Dermis blood vessel endothelial cell (primary cell): ENCODE measurements at places on chromosomes 5 and 9. TPM values are rescaled to one million over a fixed set of nuclear protein-coding genes. Genes with fewer than 3 reads are reported as not detected.

DNA sequence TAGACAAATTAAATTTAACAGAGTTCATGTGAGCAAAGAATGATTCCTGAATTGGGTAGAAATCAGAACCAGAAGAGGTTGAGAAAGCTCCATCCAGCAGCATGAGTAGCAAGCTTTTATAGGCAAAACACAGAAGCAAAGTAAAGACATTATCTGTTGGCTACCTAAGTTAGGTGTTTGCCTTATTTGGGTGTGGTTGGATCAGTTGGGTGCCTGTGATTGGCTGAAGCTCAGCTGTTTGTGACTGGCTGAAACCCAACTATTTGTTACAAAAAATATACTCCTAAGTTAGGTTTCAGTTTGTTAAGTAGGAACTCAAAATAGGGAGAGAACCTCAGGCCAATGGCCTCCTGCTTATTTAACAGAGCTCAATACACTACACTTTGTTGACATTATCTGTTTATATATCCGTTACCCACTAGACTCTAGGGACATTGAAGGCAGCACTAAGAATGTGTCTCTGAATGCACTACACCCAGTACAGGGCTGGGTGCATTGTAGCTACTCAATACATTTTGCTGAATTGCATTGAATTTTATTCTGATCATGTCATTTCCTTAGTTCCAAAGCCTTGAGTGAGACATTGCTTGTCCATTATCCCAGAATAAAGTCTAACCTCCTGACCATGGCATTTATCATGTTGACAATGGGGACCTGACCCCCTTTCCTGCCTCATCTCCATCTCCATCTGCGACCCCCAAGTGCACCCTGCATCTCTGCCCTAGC is 98.7 kb downstream of the CCDC192 start:
- peak; percentile 60 for DNase-seq

DNA sequence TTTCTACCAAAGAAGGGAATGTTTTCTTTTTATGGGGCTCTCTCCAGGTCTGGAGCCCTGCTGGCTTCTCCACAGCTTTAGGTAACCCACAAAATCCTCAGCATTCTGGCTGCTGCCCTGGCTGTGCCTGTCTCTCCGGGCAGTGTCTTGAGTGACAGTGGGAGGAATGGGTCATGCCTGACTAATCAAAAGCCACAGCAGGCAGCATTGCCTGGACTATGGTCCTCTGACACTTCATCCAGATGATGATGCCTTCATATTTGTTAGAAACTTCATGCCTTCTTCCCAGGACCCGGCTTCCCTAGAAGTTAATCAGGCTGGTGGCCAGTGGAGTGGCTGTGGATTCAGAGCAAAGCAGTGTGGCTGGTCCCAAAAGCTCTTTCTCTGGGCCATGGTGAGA is 32.2 kb upstream of the TGFBI start:
- DNase-seq, result no peak

GRCh38 chr5:141835928-141836670 is 42.1 kb downstream of the PCDH1 start:
- DNase-seq, result peak; percentile 90

DNA sequence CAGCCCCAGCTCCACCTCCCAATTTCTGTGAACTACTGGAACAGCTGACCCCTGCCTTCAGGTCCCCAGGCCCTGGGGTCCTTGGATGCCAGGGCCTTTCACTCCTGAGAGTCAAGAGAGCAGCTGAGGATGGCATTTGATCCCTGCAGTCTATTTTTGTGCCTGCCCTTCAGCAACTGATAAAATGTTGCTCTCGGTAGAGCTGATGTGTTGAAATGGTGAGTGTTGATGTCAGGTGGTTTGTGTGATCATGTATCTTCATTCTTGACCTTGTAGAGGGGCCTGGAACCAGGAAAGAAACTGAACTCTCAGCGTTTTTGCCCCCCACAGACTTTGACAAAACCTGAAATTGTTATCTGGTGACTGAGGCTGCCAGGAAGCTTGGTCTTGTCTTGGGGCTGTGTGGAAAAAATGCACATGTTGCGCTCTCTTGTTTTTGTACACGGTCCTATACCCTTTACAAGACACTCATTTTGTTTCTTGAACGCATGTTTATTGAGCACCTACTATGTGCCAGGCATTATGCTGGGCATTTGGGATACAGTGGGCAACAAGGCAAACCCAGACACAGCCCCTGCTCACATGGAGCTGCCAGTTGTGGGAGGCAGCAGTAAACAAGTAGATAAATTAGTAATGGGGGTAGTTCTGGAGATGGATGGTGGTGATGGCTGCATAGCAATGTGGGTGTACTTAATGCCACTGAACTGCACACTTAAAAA is 78.3 kb downstream of the PPARGC1B start:
- DNase-seq, result no peak

DNA sequence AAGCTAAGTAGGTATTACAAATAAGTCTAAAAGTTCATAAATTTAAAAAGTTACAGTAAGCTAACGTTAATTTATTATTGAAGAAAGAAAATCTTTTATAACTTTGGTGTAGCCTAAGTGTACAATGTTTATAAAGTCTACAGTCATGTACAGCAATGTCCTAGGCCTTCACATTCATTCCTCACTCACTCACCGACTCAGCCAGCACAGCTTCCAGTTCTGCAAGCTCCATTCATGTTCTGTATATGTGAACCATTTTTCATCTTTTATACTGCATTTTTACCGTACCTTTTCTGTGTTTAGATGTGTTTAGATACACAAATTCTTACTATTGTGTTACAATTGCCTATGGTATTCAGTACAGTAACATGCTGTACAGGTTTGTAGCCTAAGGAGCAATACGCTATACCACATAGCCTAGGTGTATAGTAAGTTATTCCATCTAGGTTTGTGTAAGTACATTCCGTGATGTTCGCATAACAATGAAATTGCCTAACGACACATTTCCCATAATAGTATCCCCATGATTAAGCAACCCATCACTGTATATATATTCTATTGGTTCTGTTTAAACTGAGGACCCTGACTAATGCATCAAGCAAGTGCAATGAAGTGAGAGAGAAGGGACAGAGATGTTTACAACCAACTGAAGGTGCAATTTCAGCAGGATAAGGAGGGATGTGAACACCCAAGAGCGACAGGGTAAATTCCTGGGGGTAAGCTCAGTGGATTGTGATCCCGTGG is 88.9 kb upstream of the TRIO start:
- no peak for DNase-seq

- peak; percentile 78 for DNase-seq
Observed at GRCh38 chr9:92147030-92147851, 32.0 kb upstream of the SPTLC1 start.

DNA sequence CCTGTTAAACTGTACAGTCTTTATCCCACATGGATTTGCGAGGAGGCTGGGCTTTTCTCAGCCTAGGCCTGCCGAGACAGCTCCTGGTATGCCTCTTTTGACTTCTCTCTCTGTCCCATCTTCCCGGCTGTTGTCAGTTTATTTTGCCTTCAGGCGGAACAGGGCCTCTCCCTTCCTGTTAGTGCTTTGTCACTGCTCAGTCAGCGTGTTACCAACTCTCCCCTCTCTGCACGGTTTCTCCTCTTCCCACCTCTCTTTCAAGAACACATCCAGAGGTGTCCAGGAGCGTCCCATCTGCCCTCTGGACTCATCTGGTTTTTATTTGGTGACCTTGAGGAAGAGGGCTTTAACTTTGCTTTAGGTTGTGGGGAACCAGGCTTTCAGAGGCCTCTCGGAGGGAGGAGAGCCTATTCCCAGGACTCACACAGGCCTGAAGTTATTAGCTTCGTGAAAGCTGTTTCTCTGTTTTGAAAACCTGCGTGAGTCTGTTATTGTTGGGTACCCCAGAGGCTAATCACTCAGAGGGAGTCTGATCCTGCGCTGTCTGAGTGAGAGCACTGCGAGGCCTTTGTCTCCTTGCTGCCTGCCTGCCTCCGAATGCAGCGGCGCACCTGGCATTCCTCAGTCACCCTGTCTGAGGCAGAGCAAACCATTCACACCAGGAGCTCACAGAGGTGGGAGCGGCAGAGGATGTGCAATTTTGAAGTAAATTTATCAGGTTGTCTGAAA is 234.4 kb upstream of the MPDZ start:
- peak; percentile 26 for DNase-seq

DNA sequence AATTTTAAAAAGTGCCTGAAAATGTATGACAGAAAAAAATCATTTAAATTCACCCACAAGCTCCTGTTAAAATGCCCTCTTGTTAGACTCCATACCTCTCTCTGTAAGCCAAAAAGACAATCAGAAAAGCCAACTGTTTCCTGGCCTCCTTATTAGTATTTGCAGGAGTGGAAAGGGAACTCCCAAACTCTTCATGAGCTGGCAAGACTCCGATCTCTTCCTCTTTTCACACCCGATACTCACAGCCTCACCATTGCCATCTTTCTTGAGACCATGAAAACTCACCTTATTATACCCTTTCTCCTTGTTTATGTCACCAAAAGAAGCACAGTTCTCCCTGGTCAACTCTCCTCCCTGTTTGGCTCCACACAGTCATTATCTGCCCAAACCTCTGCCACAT is 197.8 kb downstream of the DMAC1 start:
- DNase-seq, result no peak

- no peak for DNase-seq
Observed at GRCh38 chr5:33894566-33894965, 2.8 kb upstream of the ADAMTS12 start.

DNA sequence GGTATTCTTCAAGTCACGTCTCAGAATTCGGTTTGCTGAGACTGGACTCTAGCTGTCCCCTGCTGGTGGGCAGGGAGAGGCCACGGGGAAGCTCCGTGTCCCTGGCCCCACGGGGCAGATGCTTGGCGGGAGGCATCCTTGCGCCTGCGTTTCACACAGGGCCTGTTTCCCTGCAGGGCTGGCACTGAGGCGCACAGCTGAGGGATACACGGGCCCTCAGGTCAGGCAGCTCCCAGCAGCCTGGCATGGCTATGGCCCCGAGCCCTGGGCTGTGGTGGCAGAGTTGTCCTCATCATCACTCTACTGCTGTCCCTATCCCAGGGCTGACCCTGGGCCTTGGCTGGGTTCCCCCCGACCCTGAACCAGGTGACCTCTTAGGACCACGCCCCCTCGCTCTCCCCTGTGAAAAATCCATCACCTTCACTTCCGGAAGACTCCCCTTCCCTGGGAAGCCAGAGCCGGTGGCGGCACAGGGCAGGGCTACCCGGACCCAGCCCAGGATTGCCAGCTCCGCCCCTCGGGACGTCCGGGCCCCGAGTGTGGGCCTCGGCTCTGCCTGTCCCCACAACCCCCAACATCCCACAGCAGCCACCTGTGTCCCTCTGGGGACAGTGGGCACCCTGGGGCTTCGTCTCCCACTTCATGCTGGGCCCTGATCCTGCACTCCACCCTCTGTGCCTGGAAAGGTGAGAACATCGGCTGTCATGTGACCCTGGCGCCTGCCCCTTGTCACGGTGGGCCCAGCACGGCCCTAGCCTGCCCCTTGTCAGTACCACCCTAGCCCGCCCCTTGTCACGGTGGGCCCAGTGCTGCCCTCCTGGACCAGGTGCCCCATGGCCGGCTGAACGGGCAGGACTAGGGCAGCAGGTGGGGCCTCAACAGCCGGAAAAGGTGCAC is 5.0 kb downstream of the DPP7 start:
- no peak for DNase-seq

DNA sequence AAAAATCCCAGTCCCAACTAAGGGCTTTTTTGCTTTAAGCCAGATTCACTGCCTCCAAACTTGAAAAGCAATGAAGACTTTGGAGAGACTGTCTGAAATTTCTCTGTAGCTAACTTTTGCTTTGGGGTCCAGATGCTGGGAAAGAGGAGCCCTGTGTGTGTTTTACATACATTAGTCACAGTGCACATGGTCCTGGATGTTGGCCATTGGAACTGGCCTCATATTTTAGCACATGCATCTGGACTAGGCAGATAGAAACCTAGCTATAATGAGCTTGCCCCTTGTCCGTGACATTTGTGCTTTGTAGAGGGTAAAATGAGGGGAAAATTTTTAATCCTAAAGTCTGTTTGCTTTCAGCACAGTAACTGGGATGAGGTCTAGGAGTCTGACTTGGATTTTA is 421.7 kb downstream of the CDK5RAP2 start:
- DNase-seq, result no peak

DNA sequence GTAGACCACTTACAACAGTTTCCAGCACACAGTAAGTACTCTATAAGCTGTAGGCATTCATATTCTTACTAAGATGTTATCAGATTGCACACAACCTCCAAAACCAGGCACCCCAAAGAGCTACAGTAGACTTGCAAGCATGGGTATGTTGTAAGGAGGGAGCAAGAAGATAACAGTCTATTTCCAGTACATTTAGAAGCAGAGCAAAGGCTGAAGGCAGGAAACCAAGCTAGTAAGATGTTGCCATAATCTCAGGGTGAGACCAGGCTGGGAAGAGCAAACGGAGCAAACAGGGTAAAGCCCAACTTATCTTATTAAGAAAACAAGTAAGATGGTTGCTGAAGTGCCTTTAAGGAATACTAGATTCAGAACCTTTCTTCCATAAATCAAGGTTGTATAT is 161.1 kb downstream of the GLIS3 start:
- DNase-seq, result no peak

GRCh38 chr9:31536471-31536870 is 848.0 kb upstream of the ACO1 start:
- no peak for DNase-seq

DNA sequence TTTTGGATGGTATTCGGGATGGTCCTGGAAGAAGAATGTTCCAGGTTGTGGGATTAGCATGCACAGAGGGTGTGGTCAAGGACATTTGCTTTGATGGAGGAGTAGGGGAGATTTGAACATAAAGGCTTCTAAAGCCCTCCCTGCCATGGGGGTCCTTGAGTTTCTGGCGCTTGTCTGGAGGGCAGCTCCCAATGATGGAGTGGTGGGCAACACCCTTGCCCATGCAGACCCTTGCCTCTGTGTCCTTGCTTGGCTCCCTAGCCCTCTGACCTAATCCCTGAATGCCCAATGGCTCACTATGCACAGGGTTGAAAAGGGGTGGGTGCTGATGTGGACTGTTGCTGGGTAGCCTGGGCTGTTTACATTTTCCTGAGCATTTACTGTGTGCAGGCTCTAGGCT is 66.6 kb downstream of the RALGPS1 start:
- DNase-seq, result no peak

GRCh38 chr9:122180633-122181032 is 20.9 kb downstream of the MORN5 start:
- peak; percentile 84 for DNase-seq

- DNase-seq, result no peak
Observed at GRCh38 chr9:137496601-137497375, 37.7 kb upstream of the NSMF start.

SPINK7 gene
- total RNA-seq, result not detected in 2 replicates

SEMA6A gene
- total RNA-seq, result 21.1 and 38.1 TPM in 2 replicates

NADK2 gene
- total RNA-seq, result 16.3 and 22.5 TPM in 2 replicates

TAF11L5 gene
- total RNA-seq, result not detected in 2 replicates

PTPRD gene
- total RNA-seq, result 3.2 and 16.1 TPM in 2 replicates

FST gene
- total RNA-seq, result 15.0 and 45.0 TPM in 2 replicates

SPEF2 gene
- total RNA-seq, result 0.79 and 1.2 TPM in 2 replicates

ANAPC2 gene
- 23.1 and 33.6 TPM in 2 replicates for total RNA-seq

CDH9 gene
- not detected in 2 replicates for total RNA-seq

SLC22A4 gene
- total RNA-seq, result 4.7 and 4.8 TPM in 2 replicates

NXNL2 gene
- total RNA-seq, result 0.28 TPM in 1 of 2 replicates, not detected in the other
